Stimulated activated CD4-positive, alpha-beta T cell treated with anti-CD3 and anti-CD28 coated beads, Interleukin-15, amount 100 ng/mL, for 48 hours (primary cell): ENCODE measurements at places on chromosomes 3 and 15.

- DNase-seq: no peak
These were observed at the start of gene SUSD5 for GRCh38 chr3:33218446-33219174. SUSD5 (minus strand) TSS chr3:33218810; CDS start chr3:33218797, 13 bp downstream.

DNA sequence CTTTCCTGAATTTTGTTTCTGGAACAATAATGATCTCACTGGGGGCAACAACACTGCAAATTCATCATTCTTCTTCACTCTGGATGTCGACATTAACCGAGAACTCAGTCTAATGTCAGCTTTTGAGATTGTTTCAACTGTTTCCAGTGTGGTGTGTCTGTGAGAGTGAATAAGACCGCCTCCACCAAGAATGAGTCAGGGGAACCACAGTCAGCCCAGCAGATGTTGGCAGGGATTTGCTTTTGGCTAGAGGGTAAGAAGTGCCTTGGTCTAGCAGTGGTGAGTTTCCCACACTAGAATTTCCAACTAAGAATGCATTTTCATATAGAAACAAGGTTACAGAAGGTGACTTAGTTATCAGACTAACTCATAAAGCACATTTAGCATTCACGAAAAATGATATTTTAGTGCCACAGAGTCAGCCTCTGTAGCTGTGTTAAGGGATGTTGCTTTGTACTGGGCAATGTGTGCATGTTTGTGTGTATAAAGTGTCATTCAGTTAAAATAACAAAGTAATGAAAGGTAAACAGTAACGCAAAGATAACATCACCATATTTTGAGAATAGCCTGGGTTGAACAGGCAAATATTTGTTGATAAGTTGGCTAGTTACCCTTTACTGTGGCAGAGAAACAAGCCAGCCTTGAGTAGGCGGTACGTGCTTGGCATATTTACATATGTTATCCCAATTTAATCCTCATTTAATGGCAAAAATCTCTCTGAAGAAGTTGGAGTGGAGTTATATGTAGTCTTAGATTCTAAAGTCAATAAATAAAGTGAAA, 33.8 kb downstream of the DRD3 start:
- DNase-seq: peak; percentile 38

GRCh38 chr3:52198643-52199608, 966 bp downstream of the ALAS1 start:
- DNase-seq: no peak

GRCh38 chr15:46552316-46552715, 917.5 kb downstream of the SQOR start:
- DNase-seq: no peak

GRCh38 chr3:10395671-10396070, 74.8 kb upstream of the SEC13 start:
- DNase-seq: no peak
